ENCODE measurements at places on chromosomes 16 and 17. TPM values are rescaled to one million over a fixed set of nuclear protein-coding genes. Genes with fewer than 3 reads are reported as not detected.

FAM171A2 gene
- total RNA-seq: 23.9 TPM

ZNF423 gene
- 52.3 TPM for total RNA-seq

DNA sequence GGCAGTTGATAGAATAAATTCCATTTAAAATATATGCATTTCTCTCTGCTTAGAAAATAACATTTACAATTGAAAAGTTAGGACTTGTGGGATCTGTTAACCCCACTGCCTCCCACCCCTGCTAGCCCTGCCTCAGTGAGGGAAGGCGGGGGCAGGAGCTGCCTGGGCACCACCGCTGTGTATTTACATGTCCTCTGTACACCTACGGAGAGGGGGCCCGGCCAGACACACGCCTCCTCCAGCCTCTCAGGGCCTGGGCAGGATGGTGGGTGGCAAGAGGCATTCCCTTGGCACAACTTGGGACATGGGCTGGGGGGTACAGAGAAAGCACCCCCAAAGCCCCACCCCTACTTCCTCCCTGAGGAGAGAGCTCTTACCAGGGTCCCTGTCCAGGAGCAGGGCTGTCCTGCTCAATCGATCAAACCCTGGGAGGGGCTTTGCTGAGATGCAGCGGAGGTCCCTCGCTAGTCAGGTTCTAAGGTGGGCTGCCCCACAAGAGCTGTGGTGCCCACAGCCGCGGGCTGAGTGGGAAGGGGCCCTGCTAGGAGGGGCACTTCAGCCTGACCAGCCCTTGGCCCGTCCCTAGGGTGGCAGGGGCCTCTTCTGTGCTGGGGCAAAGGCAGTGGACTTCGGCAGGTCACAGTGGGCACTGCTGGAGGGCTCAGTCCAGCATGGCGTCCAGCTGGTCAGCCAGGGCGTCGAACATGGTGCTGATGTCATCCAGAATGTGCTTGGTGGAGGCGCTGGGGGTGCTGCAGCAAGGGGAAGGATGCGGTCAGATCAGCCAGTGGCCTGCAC lies 14.7 kb downstream of the CASKIN2 start:
- DNase-seq: no peak

DNA sequence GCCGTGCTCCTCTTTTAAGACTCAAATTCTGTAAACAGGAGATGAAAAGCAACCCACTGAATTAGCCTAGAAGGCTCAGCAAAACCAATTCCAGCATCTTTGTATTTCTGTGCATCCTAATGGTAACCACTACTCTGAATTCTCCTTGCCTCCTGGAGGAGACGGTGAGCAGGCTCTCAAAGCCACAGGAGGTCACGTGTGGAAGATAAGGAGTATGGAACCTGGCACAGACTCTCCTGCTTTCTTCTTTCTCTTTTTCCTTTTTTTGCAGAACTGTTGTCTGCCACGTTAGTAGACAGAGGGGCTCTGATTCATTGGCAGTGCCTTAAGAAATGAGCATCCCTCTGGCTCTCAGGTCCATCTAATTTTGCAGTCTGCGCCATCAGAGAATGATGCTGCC lies 44.4 kb downstream of the VPS53 start:
- DNase-seq: no peak

GRCh38 chr17:33964344-33964979 lies 290.6 kb upstream of the CCL2 start:
- no peak for DNase-seq

LDHD gene
- total RNA-seq: 14.9 TPM

EPX gene
- total RNA-seq: not detected

Measured in H1 (cell line).